CD4-positive, alpha-beta T cell treated with Interleukin-21 for 1 hour (primary cell): ENCODE measurements at places on chromosomes 16 and 17.

DNA sequence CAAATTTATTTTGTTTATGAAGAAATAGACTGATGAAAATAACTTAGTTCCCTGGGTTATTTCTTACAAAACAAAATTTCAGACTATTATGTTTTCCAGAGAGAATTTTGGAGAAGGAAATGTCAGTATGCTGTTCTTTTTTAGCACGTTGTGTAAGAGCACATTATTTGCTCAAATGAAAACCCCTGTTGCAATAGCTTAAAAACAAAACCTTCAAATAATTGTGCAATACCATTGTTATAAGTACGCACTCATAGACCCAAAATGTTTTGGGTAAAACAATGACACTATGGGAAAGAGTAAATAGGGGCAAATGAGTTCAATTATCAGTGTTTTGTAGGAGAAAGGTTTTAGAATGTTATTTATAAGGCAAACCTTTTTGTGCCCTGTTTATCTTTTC lies 18.2 kb downstream of the VMP1 start:
- DNase-seq: no peak

DNA sequence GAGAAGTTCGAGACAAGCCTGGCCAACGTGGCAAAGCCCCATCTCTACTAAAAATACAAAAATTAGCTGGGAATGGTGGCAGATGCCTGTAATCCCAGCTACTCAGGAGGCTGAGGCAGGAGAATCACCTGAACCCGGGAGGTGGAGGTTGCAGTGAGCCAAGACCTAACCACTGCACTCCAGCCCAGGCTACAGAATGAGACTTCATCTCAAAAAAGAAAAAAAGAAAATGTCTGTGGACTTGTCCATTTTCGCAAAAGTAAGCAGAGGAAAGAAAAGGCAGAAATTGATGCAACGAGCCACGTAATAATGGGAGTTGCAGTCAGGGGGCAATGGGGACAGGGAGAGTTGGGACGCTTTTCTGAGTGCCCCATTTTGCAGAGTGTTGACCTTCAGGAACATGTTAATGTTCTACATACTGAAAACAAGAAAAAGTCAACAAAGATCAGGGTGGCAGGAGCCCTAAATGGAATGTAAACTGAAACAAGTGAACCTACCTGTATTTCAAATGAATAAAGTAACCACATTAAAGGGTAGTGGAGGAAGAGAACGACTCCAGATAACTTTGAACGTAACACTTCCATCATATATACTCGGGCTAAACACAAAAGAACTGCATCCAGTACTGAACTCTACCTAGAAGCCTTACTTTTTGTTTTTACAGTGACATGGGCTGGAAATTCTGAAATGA lies 76.4 kb downstream of the CNGB1 start:
- DNase-seq: no peak

- DNase-seq: peak; percentile 76
Measured at GRCh38 chr16:87850009-87851006, 19.0 kb downstream of the SLC7A5 start.

DNA sequence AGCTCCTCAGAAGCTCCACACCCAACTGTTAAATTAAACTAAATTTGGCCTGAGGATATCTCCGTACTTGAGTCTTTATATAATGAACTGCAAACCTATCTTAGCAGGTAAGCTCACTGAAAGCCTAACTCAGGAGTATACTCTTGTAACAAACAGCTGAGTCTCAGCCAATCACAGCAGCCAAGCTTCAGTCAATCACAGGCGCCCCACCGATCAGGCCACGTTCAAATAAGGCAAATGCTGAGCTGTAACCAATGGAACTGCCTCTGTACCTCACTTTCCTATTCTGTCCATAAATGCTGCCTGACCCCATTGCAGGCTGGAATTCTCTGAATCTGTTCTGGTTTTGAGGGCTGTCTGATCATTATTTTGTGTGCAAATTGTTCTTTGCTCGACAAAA lies 93.0 kb upstream of the CES5A start:
- no peak for DNase-seq

GRCh38 chr16:65142276-65142675 lies 20.4 kb upstream of the CDH11 start:
- no peak for DNase-seq

GRCh38 chr17:63308272-63308671 lies 137.8 kb downstream of the CYB561 start:
- no peak for DNase-seq

DNA sequence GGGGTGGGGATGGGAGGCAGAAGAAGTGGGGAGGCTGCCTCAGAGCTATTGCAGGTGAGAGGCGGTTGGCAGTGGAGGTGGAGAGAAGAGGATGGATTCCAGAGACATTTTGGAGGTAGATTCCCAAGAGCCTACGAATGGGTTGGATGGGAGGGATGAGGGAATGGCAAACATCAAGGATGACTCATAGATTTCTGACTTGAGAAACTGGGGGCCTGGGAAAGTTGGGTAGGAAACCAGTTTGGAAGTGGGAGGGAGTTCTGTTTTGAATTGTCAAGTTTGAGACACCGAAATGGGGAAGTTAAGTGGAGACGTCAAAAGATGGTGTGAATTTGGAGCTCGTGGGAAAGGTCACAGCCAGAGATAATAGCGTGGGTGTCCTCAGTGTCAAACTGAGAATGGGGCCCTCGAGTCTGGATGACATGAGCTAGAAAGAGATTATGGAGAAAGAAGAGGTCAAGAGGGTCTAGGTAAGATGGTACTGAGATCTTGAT lies 6.2 kb upstream of the CYLD start:
- DNase-seq: no peak

GRCh38 chr17:13096291-13096690 lies 78.5 kb upstream of the ELAC2 start:
- no peak for DNase-seq

GRCh38 chr16:9885876-9886275 lies 296.4 kb downstream of the GRIN2A start:
- no peak for DNase-seq

DNA sequence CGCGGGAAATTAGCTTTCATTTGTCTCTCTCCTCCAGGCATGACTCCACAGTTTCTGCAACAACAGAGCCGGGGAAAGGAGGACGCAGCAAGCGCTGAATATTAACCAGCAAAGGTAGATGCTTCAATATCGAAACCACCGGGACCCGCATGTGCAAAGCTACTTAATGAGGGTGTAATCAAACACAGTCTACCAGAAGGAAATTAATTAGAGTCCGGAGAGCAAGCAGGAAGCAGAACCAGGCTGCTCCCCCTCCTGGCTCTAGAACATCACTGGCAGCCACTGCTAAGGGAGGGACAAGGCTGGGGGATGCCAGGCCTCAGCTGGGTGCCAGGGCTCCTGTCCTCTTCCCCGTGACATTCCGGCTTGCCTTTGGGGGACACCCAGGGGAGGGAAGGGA lies 21.7 kb downstream of the LRRC75A start:
- no peak for DNase-seq

DNA sequence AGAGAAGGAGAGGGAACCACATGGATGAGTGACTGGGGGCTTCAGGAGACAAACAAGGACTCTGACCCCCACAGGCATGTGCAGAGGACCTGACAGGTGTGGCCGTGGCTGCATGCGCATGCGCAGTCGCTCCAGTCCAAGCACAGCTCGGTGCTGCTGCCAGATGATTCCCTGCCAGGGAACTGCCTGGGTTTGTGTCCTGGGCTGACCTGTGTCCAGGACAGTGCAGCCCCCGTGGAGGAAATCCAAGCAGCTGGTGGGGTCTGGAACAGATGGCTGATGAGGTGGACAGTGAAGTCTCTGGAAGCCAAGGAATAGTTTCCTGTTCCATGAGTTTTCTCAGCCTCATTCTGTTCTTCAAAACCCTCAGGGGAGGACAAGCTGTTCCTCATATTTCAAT lies 27.3 kb downstream of the LASP1 start:
- no peak for DNase-seq

- DNase-seq: no peak
Measured at GRCh38 chr17:80204626-80205468, 15.3 kb downstream of the SGSH start.

- DNase-seq: peak; percentile 35
Measured at GRCh38 chr16:3071655-3072054, 6.2 kb downstream of the IL32 start.

- DNase-seq: no peak
Measured at GRCh38 chr16:86517652-86518258, 7.4 kb downstream of the FOXF1 start.

GRCh38 chr17:66548158-66548557 lies 245.7 kb downstream of the PRKCA start:
- DNase-seq: peak; percentile 28

DNA sequence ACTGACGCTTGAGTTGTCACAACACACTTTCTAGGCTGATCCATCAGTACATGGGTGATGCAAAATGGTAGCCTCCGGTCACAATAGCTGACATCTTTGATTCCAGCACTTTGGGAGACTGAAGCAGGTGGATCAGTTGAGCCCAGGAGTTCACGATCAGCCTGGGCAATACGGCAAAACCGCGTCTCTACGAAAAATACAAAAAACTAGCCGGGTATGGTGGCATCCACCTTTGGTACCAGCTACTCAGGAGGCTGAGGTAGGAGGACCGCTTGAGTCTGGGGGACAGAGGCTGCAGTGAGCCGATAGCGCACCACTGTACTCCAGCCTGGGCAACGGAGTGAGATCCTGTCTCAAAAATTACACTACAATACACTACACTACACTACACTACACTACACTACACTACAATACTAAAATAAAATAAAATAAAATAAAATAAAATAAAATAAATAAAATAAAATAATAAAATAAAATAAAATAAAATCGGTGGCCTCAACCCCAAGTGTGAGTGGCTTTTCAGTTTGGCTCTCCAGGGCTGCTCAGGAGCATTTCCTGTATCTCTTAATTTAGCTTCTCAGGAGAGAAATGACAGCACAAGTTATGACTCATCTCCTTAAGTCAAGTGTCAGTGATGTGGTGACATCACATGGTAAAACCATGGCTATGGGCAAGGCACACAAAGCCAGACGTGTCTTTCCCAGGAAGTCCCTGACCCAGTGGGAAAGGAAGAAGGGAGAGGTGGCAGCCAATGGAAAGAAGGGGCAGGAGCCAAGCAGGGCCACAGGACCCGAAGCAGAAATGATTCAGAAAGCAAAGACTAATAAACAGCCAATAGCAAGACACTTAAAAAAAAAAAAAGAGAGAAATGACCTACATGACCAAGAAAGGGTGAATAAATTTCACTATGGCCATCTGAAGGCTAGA lies 75.3 kb upstream of the TBC1D3K start:
- peak; percentile 12 for DNase-seq

DNA sequence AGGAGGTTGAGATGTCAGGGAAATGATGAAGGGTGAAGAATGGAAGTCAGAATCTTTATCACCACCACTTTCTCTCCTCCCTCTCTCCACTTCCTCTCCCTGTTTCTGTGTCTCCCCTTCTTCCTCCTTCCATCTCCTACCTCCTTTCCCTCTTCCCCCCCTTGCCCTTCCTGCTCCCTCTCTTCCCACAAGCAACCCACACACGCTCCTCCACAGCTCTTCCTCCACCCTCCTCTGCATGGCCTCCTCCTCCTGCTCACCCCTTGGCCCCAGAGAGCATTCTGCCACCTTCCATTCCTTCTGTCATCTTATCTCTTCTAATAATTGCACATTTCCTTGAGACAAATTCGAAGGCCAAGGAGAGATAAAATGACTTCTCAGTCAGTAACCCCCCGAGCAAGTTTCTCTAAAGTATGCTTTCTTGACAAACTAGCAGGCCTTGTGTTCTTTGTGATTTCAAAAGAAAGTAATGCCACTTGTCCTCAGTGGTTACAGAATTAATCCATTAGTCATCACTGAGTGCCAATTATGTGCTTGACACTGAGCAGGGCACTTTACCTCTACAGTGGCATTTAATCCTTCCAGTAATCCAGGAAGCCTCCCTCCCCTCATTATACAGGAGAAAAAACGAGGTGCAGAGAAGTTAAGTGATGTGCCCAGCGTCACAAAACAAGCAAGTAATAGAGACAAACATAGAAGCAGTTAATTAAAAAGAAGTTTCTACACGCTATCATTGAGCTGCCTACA lies 72.3 kb upstream of the CCL1 start:
- no peak for DNase-seq

DNA sequence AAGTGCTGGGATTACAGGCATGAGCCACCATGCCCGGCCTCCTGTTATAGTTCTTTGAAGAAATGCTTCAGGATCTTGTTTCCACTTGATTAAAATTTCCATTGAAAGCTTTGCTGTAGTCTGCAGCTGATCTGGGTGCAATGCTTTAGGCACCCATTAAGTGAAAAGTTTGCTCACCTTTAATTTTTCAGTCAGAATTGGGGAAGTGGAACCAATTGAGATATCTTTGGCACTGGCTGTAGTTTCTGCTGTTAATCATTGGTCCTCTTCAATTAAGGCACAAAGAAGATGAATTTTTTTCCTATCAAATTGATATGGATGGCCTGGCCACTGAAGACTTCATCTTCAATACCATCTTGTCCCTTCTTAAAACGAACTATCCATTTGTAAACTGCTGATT lies 336.1 kb upstream of the TBX2 start:
- no peak for DNase-seq

DNA sequence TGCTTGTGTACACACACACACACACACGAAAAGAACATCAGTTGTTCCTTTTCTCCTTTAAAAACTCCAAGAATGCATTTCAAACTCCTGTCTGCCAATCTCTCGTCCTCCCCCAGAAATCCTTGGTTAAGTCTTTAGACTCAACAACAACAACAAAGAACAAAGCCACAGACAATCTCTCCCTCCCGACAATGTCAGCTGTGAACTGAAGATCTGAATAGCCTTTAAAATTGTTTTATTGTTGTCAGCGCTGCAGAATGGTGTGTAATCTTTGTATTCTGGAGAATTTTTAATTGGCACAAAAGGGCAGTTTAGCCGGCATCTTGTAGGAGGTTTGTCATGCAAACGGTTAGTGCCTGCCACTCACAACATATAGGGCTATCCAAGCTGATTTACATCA lies 219.5 kb downstream of the MSI2 start:
- no peak for DNase-seq

- DNase-seq: no peak
Measured at GRCh38 chr16:56269811-56270684, 78.8 kb downstream of the GNAO1 start.

- DNase-seq: peak; percentile 13
Measured at GRCh38 chr17:35795007-35795870, at the start of gene MMP28. Gene MMP28 (minus strand): TSS chr17:35795641. CDS start chr17:35795377, 264 bp downstream.

GRCh38 chr17:56305007-56305406 lies 151.7 kb downstream of the ANKFN1 start:
- no peak for DNase-seq

DNA sequence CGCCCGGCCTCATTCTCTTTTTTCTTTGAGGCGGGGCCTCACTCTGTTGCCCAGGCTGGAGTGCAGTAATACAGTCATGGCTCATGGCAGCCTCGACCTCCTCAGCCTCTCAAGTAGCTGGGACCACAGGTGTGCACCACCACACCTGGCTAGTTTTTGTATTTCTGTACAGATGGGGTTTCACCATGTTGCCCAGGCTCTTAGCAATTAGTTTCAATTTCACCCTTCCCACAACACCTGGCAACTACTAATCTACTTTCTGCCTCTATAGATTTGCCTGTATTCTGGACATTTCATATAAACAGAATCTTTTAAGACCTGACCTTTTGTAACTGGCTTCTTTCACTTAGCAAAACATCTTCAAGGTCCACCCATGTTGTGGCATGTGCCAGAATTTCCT lies 8.0 kb upstream of the NT5M start:
- DNase-seq: no peak
